Left lobe of liver (tissue), 2 donors: ENCODE measurements at places on chromosomes 3 and 15. TPM values are rescaled to one million over a fixed set of nuclear protein-coding genes. Genes with fewer than 3 reads are reported as not detected.
A peak's percentile ranks its signal among the peaks of the same experiment; 100 is the strongest.

AHSG gene
- 763 TPM for total RNA-seq

GRCh38 chr3:73383470-73384049 is 241.2 kb downstream of the PDZRN3 start:
- no peak for DNase-seq

DNA sequence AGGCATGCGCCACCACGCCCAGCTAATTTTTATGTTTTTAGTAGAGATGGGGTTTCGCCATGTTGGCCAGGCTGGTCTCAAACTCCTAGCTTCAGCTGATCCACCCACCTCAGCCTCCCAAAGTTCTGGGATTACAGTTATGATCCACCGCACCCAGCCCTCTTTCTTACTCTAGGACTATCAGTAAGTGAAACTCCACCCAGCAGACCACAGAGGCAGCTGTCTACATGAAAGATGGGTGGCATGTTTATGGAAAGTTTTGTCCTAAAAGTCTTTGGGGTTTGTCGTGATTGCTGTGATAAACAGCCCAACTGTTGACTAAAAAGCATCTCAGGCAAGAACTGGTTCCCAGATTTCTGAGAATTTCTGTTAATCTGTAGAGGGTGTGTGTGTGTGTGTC is 10.9 kb downstream of the ARL6IP5 start:
- DNase-seq: no peak

DNA sequence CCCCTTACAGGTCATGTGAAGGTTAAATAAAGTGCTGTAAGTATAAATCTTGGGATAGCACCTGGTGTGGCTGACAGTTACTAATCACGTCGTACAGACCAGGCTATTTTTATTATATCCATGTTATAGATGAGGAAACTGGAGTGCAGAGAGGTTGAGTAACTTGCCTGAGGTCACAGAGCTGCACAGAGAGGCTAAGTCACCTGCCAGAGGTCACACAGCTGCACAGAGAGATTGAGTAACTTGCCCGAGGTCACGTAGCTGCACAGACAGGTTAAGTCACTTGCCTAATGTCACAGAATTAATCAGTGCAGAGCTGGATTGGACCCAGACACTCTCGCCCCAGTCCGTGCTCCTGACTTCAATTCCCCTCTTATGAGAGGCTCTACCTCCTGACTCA is 171.5 kb downstream of the NUP210 start:
- DNase-seq: no peak

- peak; percentile 84 for DNase-seq
These were observed 14.3 kb downstream of the KAT2B start for GRCh38 chr3:20054549-20054987.

DNA sequence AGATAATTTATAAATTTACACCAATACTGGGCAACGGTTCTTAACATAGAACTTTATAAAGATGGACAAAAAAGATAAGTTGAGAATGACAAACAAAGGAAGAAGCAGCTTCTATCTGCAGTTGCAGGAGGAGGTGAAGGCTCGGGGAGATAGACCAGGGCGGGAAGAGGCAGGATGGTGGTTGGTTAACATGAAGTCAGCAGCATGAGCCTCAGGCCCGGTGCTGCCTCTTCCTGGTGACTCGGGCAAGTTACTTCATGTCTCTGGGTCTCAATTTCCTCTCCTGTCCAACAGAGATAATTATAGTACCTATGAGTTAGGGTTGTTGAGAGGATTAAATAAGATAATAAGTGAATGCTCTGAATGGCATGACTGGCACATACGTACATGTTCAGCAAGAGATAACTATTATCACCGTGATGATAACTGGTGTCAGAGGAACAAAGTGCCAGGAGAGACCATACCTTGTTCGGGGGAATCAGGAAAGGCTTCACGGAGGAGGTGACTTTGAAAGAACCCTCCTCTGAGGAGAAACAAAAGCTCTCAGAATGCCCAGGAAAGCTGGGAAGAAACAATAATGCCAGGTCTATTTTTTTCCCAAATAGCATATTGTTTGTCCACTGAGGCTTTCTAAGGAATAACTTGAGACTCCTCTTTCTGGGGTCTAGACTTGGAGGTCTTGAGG is 4.4 kb downstream of the PAK6 start:
- DNase-seq: no peak

PLSCR5 gene
- total RNA-seq: not detected

DNA sequence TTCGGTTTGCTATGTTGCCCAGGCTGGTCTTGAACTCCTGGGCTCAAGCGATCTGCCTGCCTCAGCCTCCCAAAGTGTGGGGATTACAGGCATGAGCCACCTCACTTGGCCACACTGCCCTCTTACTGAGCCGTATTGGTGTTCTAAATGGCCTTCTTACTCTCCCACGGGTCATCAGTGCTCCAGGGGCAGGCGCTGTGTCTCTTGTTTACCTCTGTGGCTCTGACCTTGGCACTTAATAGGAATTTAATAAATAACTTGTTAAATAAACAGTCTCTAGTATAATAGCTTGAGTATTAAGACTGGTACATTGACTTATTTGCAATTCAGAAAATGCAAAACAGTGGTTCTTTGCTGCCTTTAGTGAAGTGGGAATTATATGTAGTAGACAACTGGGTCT is 13.7 kb downstream of the FLNB start:
- peak; percentile 57 for DNase-seq

CASR gene
- 0.30 TPM for total RNA-seq

GRCh38 chr3:15467227-15468181 is 40.1 kb downstream of the EAF1 start:
- no peak for DNase-seq

DNA sequence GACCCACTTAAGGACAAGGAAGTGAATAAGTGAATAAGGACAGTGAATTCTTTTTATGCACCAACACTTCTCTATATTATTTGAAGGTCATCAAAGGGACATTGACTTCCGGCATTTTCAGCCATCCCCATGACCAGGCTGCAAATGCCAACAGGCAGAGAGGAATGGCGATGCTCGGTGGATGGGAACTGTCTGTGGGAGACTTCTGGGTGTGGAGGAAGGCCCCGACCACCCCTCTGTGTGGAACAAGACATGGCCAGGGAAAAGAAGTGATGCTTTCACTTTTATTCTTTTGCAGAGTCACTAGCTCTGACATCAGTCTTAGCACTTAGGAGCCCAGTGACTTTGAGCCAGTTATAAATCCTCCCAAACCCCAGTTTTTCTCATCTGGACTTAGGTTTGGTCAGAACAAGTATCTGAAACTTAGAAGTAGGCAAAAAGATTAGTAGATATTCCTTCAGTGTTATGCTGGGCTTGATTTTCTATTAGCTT is 84.5 kb downstream of the KBTBD8 start:
- no peak for DNase-seq

DNA sequence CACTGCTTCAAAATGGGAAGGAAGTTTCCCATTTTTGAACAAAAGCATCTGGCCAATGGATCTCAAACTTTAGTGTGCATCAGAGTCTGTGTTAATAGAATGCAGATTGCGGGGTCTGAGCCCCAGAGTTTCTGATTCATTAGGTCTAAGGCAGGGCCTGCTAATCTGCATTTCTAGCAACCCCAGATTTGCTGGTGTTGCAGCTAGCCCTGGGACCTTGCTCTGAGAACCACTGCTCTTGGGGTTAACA is 30.7 kb upstream of the USP3 start:
- no peak for DNase-seq

- DNase-seq: no peak
These were observed 10.6 kb upstream of the UTS2B start for GRCh38 chr3:191340966-191341365.
